ENCODE measurements at places on chromosomes 7 and 10.

- DNase-seq = no peak
Measured at GRCh38 chr7:91468256-91468655, 204.0 kb downstream of the FZD1 start.

DNA sequence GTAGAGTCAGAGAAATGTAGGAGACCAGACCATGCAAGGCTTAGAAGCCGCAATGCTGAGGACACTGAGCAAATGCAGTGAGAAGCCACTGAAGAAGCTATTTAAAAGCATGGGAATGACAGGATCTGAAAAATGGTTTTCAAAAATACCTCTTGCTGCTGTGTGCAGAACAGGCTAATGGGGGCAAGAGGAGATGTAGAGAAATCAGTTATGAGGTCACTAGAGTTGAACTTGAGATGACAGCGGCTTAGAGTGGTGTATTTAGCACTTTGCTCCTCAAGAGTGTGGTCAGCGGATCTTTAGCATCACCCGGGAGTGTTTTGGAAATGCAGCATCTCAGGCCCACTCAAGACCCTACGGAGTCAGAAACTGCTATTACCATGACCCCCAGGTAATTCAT is 48.8 kb downstream of the KIAA1549 start:
- no peak for DNase-seq

- no peak for DNase-seq
Measured at GRCh38 chr7:79217468-79217867, 236.0 kb downstream of the MAGI2 start.

GRCh38 chr10:69209787-69210484 is 10.2 kb upstream of the HKDC1 start:
- DNase-seq = no peak

- no peak for DNase-seq
Measured at GRCh38 chr7:38781991-38782390, 127.0 kb downstream of the VPS41 start.

DNA sequence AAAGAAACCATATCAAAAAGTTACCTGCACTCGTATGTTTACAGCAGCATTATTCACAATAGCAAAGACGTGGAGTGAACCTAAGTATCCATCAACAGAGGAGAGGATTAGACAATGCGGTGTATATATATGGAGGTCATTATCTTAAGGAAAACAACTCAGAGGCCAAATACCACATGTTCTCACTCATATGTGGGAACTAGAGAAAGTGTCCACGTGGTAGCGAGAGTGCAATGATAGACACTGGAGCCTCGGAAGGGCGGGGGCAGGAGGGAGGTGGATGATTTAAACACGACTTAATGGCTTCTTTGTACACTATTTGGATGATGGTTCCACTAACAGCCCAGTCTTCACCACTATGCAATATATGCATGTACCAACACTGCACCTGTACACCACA is 40.1 kb upstream of the RNF32 start:
- DNase-seq = no peak

- no peak for DNase-seq
Measured at GRCh38 chr7:44921607-44922350, 36.4 kb upstream of the PURB start.

DNA sequence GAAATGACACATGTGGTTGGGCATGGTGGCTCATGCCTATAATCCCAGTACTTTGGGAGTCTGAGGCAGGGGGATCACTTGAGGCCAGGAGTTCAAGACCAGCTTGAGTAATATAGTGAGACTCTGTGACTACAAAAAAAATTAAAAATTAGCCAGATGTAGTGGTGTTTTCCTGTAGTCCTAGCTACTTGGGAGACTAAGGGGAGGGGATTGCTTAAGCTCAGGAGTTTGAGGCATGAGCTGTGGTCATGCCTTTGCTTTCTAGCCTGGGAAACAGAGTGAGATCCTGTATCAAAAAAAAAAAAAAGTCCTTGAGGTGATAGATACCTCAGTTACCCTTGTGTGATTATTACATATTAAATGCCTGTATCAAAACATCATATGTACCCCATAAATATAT is 116.7 kb downstream of the SLC25A40 start:
- no peak for DNase-seq
